ENCODE measurements at places on chromosomes 6 and 20. TPM values are rescaled to one million over a fixed set of nuclear protein-coding genes. Genes with fewer than 3 reads are reported as not detected.

DNA sequence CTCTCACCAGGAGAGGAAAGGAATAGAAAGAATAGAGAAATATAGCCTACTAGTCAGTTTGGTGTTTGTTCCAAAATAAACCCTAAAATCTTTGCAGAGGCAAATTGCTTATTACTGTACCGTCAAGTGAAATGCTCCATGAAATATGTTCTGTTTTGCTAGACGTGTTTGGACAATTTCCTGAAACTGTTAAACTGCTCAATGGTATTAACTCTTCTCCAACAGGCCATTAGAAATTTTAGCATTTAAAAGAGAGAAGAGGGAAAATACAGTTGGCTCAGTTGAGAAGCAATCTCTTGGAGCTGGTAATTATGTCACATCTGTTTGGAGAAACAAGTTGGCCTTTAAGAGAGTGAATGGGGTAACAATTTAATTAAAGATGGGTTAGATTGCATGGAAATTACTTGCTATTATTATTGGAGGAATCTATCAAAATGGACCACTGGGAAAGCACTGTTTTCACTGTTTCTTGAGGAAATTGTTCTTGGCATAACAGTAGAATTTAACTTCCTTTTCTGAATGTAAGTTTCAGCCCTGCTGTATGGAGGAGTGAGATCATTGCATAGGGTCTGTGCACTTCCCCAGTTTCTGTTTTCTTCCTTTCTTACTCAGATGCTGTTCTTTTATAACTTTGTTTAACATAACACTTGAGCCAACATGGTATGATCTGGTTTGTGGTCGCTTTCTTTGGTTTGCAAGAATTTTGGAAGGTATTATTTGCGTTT lies 373.6 kb downstream of the PLCB1 start:
- DNase-seq: no peak
- 0 out of 2 replicates have a peak, but pooled peaks cover 1% of the 10 kb centered on the region for H3K36me3 ChIP-seq
- H3K4me1 ChIP-seq: no peaks in the 10 kb centered on the region
- no peak overlapping the region for H3K27ac ChIP-seq
- H3K4me3 ChIP-seq: no peak overlapping the region
- no peaks in the 10 kb centered on the region for H3K27me3 ChIP-seq

GRCh38 chr6:126107475-126108166 lies 121.3 kb downstream of the TRMT11 start:
- no peaks in the 10 kb centered on the region for H3K36me3 ChIP-seq
- no peaks in the 10 kb centered on the region for H3K27me3 ChIP-seq
- DNase-seq: no peak
- no peak overlapping the region for H3K4me3 ChIP-seq

DNA sequence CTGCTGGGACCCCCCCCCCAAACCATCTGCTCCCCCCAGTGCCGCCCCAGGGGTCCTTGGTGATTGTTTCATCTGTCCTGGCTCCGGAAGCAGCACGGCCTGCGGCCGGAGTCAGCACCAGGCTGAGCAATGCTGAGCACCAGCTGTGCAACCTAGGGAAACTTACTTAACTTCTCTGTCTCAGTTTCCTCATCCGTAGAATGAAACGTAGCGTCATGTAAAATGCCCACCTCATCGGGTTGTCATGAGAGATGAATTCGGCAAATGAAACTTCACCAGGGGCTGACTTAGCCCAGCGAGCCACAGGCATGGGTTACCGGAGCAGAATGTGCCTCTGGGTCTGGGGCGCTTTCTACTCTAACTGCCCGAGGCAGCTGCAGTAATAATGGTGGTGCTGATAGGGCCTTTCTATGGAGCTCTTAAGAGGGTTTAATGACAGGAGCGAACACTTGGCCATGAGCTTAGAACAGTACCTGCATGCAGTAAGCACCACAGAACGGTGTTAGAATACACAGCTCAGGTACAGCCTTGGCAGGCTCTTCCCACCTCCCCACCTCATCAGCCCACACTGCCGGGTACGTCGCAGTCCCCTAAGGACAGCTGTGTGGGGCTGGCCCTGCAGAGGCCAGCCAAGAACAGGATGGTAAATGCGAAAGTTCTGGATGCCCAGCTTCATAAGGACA lies 1.7 kb downstream of the THBS2 start:
- no peaks in the 10 kb centered on the region for H3K4me1 ChIP-seq
- no peaks in the 10 kb centered on the region for H3K27me3 ChIP-seq
- no peak for DNase-seq
- H3K4me3 ChIP-seq: no peak overlapping the region

Gene POU5F1
- total RNA-seq: not detected

Gene OVOL2
- total RNA-seq: 8.8 TPM

Measured in Caco-2 (cell line).